ENCODE measurements at places on chromosomes 6 and 20. TPM values are rescaled to one million over a fixed set of nuclear protein-coding genes. Genes with fewer than 3 reads are reported as not detected.

GRCh38 chr6:111625099-111625416 lies 19.4 kb upstream of the TRAF3IP2 start:
- DNase-seq, result no peak

DNA sequence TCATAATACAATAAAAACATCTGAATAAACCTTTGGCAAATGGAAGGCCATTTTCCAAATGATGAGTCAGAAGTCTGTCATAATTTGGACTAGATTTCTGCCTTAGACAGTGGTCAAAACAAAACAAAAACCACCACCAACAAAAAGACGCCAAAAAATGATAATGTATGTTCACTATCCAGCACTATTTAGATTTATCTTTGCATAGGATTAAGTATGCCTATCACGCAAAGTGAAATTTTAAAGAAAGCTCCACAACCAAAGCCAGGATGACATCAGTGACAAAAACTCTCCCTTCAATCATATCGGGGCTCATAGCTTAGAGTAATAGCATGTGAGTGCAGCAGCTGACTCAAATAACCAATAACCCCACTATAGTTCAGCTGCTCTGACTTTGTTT lies 201.9 kb downstream of the MOXD1 start:
- no peak for DNase-seq

DNA sequence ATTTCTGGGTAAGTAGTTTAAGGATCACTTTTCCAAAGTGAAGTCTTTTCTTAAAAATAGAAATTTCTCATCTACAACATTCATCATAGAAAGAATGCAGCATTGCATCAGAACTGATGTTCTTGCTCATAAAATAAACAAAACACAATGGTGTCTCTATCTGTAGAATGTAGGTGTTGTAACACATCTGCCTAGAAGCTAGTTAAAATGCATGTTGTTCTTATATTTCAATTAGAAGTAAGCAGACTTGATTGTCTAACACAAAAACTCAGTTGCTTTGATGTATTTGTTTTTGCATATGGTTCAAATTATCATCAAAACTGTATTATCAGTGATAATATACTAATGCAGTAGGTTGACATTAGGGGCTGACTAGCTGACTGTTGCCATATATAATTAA lies 654.7 kb upstream of the FLRT3 start:
- DNase-seq, result no peak

GRCh38 chr20:63840405-63840828 lies 9.4 kb upstream of the ZBTB46 start:
- no peak for DNase-seq

Gene WFDC10B
- total RNA-seq, result not detected

Gene COL10A1
- not detected for total RNA-seq

Gene HSP90AB1
- 779 TPM for total RNA-seq

Gene CST7
- total RNA-seq, result not detected

Data from pulmonary artery endothelial cell (primary cell).